ENCODE measurements at places on chromosomes 11 and 22.
A peak's percentile ranks its signal among the peaks of the same experiment; 100 is the strongest.

DNA sequence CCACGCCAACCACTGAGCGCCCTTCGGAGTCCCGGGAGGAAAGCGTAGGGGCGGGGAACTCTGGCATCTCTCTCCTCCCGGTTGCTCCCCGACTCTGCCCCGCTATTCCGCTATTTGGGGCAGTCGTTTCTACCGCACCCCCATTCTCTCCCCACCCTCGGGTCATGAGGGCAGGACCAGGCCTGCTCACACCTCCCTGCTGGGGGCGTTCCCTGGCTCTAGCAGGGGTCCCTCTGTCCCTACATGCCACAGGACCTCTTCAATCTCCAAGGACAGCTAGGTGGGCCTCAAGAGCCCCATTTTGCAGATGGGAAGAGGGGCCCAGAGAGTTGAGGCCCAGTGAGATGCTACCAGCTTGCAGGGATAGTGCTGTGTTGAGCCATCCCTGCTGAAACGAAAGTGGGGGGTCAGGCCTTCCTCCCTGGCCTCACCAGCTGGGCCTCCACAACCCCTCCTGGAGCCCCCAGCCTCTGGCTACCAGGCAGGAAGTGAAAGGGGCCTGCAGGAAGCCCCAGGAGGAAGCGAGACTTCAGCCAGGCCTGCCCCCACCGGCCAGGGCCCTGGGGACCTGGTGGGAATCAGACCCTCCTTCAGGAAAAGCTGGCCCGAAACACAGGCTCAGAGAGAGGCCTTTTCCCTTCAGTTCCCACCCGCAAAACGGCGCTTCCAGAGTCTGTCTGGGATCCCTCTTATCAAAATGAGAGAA, 5.5 kb upstream of the SHISA8 start:
- no peak for DNase-seq

- no peak for DNase-seq
Observed at GRCh38 chr11:62846177-62846576, 6.8 kb upstream of the WDR74 start.

DNA sequence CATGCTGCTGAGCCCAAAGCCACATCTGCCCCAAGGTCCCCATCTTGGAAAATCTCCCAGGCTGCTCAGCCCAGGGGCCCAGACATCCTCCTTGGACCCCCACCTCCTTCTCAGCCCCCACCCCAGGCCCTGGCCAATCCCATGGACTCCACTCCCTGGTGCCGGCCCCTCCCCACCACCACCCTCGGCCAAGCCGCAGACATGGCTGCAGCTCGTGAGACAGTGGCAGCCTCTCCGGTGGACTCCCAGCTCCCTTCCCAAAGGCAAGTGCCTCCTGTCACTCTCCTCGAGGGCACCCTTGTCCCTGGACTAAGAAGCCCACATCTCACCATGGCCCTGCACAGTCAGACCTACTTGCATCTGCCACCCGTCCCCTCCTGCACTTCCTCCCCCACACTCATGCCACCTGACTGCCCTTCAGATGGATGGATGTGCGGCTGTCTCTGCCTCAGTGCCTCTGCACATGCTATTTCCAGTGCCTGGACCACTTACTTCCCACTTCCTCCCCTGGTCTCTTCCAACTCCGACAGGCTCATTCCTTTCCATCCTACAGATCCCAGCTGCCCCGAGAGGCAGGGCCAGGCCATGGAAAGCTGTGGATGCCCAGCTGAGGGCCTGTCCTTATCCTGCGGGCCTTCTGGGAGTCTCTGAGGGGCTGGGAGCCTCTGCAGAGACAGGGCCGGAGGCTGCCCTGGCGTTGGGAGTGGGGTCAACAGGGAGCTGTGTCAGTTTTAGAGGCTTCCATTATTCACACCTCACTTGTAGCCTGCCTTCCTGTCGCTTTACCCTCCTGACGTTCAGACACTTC, 25.5 kb upstream of the RFPL3 start:
- DNase-seq, result no peak

DNA sequence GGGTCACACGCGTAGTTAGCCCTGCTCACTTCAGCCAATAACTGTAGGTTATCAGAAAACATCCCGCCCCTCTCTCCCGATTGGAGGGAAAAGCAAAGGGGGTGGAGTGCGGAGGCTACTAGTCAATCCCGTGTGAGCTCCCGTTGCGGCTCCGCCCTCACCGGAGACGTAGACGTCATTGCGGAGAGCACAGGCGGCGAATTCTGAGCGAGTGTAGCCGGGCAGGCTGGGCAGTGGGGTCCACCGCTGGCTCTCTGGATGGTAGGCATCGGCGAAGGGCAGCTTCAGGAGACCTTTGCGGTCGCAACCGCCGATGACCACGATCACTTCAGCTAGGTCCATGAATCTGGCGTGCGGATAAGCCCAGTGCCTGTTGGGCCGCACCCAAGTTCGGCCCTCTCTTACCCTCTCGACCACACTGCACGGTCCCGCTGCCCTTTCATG, 4.7 kb downstream of the KLHL35 start:
- peak; percentile 83 for DNase-seq

- DNase-seq, result no peak
Observed at GRCh38 chr11:97746818-97747217, 1273.9 kb upstream of the CNTN5 start.

GRCh38 chr11:15765530-15765929, 590.8 kb downstream of the SOX6 start:
- DNase-seq, result no peak

DNA sequence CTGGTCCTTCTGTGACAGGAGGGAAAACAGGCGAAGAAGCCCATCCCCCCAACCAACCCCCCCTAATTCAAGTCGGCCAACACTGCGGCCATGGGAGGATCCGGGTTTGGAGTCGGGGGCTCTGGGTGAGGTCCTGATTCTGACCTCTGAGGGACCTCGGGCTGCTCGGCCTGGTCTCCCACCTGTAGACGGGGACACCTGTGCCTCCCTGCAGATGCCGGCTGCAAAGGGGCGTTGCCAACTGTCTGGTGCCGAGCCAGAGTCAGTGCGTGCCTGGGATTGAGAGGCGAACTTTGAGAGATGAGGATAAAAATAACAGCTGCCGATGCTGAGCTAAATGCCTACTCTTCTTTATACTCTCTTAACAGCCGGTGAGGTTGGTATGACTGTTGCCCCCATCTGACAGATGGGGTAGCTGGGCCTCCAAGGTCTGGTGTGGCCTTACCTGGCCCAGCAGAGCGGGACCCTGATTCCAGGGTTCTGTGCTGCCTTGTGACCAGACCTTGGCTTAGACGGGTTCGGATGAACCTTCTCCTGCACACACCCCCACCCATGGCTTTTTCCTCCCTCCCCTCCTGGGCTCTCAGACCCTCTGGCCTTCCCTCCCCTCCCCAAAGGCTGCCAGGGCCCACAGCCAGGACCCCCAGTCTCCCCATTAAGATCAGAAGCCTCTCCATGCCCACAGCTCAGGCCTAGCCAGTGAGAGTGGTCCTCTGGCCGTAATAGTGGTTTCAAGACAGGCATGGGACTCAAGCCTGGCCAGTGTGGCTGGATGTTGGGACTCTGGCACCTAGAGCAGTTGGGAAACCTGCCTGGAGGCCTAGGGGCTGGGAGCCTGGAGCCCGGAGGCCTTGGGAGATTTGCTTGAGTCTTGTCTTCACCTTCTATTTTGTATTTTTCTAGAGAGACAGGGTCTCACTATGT, 41.7 kb downstream of the KCNJ4 start:
- no peak for DNase-seq

GRCh38 chr11:110297076-110297725, 787 bp upstream of the RDX start:
- peak; percentile 40 for DNase-seq

- no peak for DNase-seq
Observed at GRCh38 chr11:64718084-64718779, 4.8 kb downstream of the NRXN2 start.

GRCh38 chr11:69002570-69003231, 10.3 kb downstream of the MRGPRF start:
- no peak for DNase-seq

DNA sequence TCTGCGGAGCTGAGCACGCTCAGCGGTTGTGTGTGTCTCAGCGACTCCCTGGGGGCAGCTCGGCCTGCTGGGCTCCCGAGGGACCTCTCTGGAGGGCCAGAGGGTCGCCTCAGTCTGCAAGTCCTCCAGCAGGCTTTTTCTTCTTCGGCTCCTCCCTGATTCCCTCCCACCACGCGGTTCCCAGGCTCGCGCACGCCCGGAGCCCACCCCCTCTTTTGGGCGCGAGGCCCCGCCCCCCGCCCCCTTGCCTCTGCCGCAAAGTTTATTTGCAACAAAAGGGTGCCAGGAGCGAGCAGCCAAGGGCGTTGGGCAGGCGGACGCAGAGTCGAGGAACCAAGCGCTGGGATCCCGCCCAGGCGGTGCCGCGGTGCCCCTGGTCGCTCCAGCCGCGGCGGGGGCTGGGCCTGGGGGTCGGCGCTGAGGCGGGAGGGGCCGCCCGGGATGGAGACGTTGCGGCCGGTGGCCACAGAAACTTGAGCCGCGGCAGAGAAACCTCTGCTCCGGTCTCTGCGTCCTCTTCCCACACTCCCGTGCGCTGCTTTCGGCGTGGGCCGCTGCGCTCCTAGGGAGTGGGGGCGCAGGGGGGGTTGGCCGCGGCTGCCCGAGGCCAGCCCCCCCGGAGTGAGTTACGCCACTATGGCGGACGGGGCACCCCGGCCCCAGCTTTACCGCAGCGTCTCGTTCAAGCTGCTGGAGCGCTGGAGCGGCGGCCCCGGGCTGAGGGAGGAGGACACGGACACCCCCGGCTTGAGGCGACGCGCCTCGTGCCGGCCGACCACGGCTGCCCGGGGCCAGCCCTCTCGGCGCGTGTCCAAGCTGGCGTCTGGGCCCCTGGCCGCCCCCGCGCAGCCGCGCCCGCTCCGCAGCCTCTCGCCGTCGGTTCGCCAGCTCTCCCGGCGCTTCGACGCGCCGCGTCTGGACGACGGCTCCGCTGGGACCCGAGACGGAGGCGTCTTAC, at the start of gene ARHGEF17:
TSS of gene ARHGEF17 (plus strand) at position 274 of the 958 bp plus-strand sequence. CDS start at position 637, 363 bp downstream.
- DNase-seq, result peak; percentile 83

DNA sequence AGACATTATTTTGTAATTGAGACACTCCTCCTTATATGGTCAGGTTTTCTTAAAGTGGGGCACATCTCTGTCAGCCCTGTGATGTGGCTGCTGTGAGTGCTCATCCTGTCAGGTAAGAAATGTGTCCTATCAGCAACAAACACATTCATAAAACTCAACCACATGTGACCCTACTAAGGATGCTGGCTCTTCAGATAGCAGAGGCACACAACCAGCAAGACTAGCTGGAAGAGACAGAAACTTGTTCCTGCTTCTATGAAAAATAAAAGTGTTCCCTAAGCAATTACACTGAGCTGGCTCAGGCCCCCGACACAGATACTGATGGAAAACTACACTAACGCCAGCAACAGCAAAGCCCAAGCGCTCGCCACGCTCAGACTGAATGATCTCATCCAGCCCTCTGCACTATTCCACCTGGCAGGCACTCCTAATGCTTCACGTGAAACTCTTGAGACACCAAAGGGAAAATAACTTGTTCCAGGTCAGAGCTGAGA, 49.8 kb upstream of the CYP2D6 start:
- DNase-seq, result peak; percentile 15

DNA sequence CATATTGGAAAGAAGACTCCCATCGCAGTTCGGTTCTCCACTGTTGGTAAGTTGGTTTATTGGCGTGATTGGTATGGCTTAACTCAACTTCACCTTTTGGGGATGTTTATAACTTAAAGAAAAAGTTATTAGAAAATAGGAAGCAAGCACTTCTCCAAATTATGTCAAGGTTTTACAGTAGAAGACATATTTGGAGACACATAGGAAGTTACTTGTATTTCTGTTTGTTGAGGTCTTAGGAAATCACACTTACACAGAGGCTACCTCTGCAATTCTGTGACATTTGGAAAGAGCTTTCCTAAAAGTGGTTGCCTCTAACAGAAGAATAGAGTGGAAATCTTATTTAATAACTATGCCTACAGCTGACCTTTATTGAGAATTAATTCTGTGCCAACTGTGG, 12.3 kb downstream of the CAT start:
- no peak for DNase-seq

GRCh38 chr11:126476977-126477376, 121.5 kb downstream of the ST3GAL4 start:
- DNase-seq, result no peak

GRCh38 chr11:59480359-59480758, 7.2 kb downstream of the OR4D10 start:
- no peak for DNase-seq

GRCh38 chr11:37502202-37502601, 904.2 kb upstream of the RAG2 start:
- peak; percentile 17 for DNase-seq

GRCh38 chr11:96708219-96708878, 318.5 kb downstream of the JRKL start:
- DNase-seq, result peak; percentile 1

DNA sequence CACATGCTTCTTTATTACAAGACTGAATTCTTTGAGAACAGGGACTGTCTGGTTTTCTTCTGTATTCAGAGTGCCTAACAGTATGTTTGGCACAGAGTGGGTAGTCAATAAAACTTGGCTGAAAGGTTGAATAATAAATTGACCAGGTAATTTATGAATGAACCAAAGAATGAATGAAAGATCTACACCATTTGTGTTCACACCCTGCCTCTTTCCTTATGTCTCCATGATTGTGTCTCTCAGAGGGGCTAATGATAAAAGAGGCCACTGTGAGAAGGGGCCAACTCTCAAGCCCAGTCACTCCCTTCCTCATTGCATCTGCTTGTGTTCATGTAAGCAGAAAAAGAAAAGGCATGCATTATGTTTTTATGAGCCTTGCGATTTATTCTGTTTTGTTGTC, 569.7 kb upstream of the TENM4 start:
- DNase-seq, result no peak

- DNase-seq, result peak; percentile 78
Observed at GRCh38 chr22:45263463-45264269, 21.1 kb upstream of the UPK3A start.

GRCh38 chr22:23424031-23424430, 156.1 kb downstream of the IGLL1 start:
- DNase-seq, result no peak

DNA sequence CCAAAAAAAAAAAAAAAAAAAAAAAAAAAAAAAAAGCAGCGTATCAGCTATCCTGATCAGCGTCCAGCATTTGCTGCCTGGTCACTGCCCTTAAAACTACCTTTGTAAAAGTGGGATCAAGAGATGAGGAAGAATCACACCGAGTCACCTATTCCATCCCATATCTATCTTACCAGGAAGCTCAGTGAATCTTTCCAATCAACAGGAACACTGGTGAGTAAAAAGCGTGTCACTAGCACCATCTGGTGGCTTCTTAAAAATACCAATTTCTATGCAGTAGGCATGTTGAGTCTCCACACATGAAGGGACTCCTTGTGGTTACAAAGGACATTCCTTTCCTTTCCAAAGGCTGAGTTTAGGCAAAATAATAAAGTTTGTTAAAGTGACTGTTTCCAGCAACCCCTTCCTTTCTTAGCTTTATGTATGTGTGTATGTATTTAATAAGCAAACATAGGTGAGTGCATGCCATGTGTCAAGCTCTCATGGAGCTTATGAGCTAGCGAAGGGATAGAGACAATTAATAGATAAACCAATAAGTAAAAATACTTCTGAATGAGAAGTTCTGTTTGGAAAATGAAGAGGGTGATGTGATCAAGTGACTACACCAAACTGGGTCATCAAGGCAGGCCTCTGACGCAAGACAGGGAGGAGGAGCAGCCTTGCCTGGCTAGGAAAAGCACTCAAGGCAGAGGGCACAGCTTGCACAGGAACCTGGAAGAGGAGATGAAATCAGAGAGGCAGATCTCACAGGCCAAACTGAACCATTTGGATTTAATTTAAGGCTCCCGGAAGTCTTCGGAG, 13.9 kb upstream of the TP53AIP1 start:
- peak; percentile 82 for DNase-seq
